ENCODE measurements at places on chromosomes 3 and 15.

DNA sequence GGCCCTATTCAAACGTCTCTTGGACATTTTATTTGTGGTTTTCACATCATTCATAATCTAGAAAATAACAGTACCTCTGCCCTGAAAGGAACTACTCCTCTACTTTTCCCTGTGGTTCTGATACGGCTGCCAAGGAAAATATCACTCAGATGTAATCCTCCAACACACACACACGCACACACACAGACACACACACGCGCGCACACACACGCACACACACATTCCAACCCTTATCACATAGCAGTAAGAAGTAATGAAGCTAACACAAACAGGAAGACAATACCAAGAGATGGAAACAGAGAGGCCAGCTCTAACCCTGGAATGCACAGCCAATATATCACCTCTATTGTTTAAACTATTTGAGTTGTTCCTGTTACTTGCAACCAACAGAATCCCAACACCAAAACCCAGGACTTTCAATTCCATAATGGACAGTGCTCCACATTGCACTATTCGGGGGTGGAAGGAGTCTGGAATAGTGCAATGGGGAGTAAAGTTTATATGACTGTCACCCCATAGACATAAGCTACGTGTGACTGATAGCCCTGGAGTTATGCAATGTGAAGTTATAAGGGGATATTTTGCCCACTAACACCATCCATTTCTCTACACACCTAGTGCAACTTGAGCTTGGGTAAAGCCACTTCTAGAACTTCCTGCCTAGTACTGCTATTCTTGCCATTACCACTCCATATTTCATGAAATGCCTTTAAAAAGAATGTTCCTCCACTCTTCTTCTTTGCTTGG is 71.3 kb upstream of the FNDC3B start:
- DNase-seq = no peak

DNA sequence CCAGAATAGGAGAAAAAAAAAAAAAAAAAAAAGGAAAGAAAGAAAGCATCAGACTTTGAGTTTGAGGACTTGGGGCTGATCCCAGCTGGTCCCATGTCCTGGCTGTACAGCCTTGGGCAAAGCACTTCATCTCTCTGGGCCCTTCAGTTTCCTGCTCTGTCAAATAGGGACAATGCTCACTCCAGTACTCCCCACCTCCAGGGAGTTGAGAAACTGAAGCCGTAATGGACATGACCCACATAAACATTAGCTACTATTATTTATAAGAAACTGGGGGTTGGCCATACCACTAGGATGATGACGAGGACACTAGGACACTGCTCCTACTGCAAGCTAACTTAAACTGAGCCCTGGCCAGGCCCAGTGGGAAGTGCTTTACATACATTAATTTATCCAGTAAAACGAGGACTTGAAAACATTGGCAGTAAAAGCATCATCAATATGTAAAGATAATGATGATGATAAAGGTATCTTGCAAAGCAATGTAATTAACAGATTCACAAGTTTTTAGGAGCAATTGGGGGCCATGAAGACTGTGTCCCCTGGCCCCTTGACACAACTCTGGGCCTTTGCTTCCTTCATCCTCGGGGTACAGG is 22.9 kb upstream of the SMAD6 start:
- DNase-seq = no peak

DNA sequence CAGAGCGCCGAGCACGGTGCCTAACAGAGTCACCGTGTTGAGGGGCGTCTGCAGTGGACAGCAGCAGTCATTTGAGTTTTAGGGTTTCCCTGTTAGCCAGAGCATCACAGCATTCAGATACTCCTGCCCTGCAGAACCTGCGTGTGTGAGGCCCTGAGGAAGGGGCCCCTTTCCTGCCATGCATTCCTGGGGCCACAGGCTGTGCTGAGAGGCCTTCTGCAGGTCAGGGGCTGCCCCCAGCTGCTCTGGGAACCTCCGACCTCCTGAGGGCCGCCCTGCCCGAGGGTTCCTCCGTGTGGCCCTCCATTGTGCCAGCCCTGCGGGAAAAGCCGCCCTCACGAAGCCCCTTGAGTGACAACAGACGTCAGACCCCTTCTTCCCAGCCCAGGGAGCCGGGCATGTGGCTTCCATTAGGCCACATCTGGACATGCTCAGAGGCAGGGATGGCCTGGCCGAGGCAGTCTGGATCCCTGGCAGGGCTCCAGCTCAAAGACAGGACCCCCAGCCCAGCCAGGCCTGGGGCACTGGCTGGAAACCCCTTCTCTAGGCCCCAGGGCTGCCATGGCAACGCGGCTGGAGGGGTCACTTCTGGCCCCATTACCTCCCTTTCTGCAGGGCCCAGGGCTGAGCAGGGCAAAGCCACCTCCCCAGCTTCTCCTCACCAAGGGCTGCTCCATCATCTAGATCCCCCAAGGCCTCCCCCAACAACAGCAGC is 25.3 kb downstream of the FBLN2 start:
- no peak for DNase-seq

DNA sequence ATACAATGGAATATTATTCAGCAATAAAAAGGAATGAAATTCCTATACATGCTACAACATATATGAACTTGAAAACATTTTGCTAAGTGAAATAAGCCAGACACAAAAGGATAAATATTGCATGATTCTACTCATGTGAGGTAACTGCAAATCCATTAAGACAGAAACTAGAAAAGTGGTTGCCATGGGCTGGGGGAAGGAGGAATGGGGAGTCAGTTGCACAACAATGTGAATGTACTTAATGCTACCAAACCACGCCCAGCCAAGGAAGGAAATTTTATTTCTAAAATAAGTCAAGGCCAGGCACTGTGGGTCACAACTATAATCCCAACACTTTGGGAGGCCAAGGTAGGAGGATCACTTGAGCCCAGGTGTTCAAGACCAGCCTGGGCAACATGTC is 9.8 kb upstream of the GMPPB start:
- DNase-seq = peak; percentile 10

DNA sequence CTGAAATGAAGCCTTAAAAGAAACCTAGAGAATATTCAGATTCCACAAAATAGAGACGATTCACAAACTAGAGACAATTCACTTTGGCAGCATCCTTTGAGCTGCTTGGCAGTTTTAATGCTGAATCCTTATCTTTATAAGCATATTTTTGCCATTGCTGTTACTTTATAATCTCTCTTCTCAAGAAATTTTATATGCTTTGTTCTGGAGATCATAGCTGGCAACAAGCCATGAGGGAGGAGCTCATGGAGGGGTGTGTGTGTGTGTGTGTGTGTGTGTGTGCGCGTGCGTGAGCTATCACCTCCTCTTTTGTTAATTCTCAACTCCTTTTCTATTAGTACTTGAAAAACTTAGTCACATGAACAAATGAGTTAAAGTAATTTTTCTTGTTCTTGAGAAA is 495.0 kb upstream of the RGMA start:
- DNase-seq = no peak

DNA sequence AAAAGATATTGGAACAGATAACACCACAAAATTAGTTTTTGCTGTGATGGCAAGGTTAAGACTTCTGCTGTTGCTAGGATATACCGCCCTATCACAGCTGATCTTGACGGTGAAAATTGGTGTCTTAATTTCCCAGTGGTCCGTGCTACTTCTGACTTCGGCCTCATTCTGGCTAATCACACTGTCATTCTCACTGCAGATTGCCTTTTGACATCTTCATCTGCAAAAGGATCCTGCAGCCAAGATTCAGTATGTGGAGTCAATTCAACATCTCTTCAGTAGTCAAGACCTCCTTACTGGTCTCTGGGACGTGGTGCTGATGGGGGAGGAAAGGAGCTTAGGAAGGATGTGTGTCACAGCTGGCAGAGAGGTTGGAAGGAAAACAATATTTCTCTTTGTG is 438.6 kb downstream of the WDR72 start:
- no peak for DNase-seq

GRCh38 chr3:185950728-185951127 is 12.9 kb upstream of the TRA2B start:
- no peak for DNase-seq

DNA sequence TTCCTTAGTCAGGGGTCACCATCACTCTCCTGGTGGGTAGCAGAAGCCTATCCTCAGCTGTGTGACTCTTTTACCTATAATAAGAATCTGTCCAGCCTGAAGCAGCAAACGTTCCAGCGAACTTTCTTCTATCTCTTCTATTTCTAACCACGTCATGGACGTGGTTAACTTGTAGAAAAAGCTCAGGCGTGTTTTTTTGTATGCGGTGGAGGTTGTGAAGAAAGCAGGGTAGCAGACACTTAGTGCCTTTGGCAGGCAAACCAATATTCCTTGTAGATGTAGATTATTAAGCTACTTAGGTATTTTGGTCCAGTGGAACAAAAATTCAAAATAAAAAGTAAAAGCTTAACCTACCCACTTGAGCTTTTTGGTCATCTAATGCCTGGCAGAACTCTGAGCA is 31.8 kb upstream of the GPR171 start:
- DNase-seq = no peak

DNA sequence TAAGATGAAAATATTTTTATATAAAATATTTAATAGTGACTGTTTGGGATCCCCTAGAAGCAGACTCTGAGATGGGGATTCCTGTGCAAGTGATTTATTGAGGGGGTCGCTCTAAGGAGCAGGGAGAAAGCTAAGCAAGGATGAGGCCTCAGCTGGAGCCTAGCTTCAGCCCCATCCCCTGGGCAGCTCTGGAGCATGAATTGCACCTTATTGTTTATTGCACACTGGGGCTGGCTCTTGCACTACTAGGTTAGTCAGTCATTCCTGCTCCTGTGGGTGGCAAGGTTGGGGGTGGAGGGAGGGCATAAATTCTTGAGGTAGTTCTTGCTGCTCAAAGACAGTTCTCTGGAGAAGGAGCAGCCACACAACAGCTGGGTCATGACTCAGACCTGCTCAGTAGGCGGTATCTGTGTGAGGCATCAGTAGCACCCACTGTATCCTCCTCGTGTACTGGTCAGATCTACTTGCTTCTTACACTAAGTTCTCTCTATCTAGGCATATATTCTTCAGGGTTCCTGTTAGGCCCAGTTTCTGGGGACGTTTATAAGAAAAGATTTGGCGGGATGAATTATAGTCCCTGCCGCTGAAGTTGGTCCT is 27.2 kb upstream of the TNFSF10 start:
- peak; percentile 83 for DNase-seq

GRCh38 chr3:14558029-14558428 is 17.9 kb upstream of the GRIP2 start:
- DNase-seq = no peak

GRCh38 chr3:113194823-113195401 is 16.4 kb upstream of the BOC start:
- DNase-seq = no peak

DNA sequence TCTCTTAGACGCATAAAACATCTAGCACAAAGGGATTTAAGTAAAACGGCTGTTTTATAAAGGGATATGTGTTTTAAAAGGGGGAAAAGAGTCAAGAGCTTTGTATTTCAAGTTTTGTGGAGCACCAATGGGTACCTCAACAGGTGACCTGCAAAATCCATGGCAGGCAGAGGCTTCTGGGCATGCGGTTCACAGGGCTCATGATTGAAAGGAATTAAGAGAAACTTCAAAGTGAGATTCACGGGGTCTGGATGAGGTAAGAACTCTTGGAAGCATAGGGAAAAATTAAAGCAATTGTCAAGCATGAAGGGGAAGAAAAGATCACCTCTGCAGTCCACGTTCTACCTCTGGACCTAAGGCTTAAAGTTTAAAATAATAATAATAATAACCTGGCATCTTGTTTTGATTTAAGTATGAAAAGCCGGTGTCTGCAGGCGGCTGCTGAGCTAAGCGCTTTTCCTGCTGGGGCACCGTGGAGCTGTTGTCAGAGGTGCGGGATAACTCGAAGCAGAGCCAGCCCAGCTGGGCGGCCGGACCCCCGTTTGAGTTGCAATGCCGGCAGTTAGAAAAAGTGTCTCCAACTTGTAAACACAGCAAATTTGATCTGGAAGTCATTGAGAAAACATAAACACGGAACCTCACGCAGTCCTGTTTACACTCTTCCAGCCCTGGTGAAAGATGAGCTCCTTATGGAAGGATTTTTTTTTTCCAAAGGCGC is 40.5 kb downstream of the HES1 start:
- no peak for DNase-seq

DNA sequence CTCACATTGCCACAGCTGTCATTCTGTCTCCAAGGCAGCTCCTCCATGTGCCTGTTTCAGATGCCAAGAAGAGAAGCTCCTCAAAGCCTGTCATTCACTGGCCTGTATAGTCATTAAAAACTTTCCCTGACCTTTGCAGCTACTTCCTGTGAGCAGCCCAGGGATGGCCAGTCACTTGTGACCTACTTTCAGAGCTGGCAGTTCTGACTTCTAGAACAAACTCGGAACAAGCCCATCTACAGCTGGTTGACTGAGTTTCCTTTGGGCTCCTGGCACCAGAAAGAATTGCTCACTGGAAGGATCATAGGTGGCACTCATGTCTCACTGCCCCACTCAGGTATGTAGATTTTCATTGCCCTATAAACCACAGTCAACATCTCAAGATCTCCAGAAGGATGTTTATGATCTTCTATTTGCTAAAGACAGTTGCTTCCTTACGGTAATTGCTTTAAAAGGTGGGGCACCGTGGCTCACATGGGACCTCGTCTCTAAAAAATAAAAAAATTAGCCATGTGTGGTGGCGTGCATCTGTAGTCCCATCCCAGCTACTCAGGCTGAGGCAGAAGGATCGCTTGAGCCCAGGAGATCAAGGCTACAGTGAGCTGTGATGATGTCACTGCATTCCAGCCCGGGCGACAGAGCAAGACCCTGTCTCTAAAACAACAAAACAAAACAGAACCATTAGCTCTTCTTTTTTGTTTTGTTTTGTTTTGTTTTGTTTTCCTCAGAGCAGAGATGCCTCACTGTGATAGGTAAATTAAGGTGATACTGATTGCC is 11.2 kb upstream of the ATP13A3 start:
- no peak for DNase-seq

Data from activated T-cell treated with anti-CD3 and anti-CD28 coated beads, Interleukin-2, amount 50 U/mL, for 48 hours (primary cell).